Smooth muscle cell of bladder (primary cell): ENCODE measurements at places on chromosomes 7 and 10. TPM values are rescaled to one million over a fixed set of nuclear protein-coding genes. Genes with fewer than 3 reads are reported as not detected.

PRXL2A gene
- 3.6 and 4.9 TPM in 2 replicates for total RNA-seq

C7orf33 gene
- not detected in 2 replicates for total RNA-seq

LRRC18 gene
- total RNA-seq = not detected in 2 replicates

PRLHR gene
- not detected in 2 replicates for total RNA-seq

LLCFC1 gene
- not detected in 2 replicates for total RNA-seq

GALNT17 gene
- total RNA-seq = under 0.01 TPM in 1 of 2 replicates, not detected in the other

IQUB gene
- total RNA-seq = 0.28 and 0.43 TPM in 2 replicates

ZNF804B gene
- not detected in 2 replicates for total RNA-seq

AGAP5 gene
- 2.6 and 4.0 TPM in 2 replicates for total RNA-seq

CFAP70 gene
- total RNA-seq = 0.71 and 0.92 TPM in 2 replicates

TMEM270 gene
- not detected in 2 replicates for total RNA-seq

DKK1 gene
- 71.7 and 165 TPM in 2 replicates for total RNA-seq

ZNF425 gene
- 4.4 and 5.8 TPM in 2 replicates for total RNA-seq

LRIT1 gene
- total RNA-seq = not detected in 2 replicates

LDB3 gene
- under 0.01 TPM in 2 replicates for total RNA-seq

TMEM130 gene
- 0.09 and 0.14 TPM in 2 replicates for total RNA-seq

CCL24 gene
- total RNA-seq = 0.28 TPM in 1 of 2 replicates, not detected in the other

TRPV6 gene
- not detected in 2 replicates for total RNA-seq

ADGRA1 gene
- total RNA-seq = not detected in 2 replicates

TACC2 gene
- total RNA-seq = 2.3 and 2.7 TPM in 2 replicates

WASHC2A gene
- 50.3 and 64.0 TPM in 2 replicates for total RNA-seq

ETV1 gene
- total RNA-seq = 7.4 and 9.2 TPM in 2 replicates

CCNY gene
- total RNA-seq = 49.8 and 71.9 TPM in 2 replicates

KLLN gene
- total RNA-seq = 0.37 and 0.57 TPM in 2 replicates

NOLC1 gene
- 22.5 and 29.7 TPM in 2 replicates for total RNA-seq

METTL27 gene
- 2.3 and 7.4 TPM in 2 replicates for total RNA-seq

VAX1 gene
- not detected in 2 replicates for total RNA-seq

EPDR1 gene
- total RNA-seq = 42.5 and 112 TPM in 2 replicates

TMEM273 gene
- total RNA-seq = under 0.01 TPM in 1 of 2 replicates, not detected in the other

EIF5AL1 gene
- total RNA-seq = 0.18 and 0.28 TPM in 2 replicates

NPSR1 gene
- total RNA-seq = not detected in 2 replicates

HOXA3 gene
- total RNA-seq = 1.8 and 3.2 TPM in 2 replicates

BZW2 gene
- total RNA-seq = 41.2 and 49.2 TPM in 2 replicates

ABHD11 gene
- 5.7 and 6.1 TPM in 2 replicates for total RNA-seq

CHST12 gene
- total RNA-seq = 2.6 and 7.1 TPM in 2 replicates

MYOZ1 gene
- total RNA-seq = 0.09 and 0.14 TPM in 2 replicates

GSTO2 gene
- 2.0 and 3.3 TPM in 2 replicates for total RNA-seq

WDFY4 gene
- total RNA-seq = not detected in 2 replicates

CYP3A4 gene
- total RNA-seq = not detected in 2 replicates

PDAP1 gene
- 26.9 and 29.2 TPM in 2 replicates for total RNA-seq

ITGB1 gene
- 2,062 and 3,156 TPM in 2 replicates for total RNA-seq
